ENCODE measurements at places on chromosomes 11 and 22. TPM values are rescaled to one million over a fixed set of nuclear protein-coding genes. Genes with fewer than 3 reads are reported as not detected.
A peak's percentile ranks its signal among the peaks of the same experiment; 100 is the strongest.

- DNase-seq: no peak
Measured at GRCh38 chr22:22219140-22219996, 25.2 kb upstream of the VPREB1 start.

GRCh38 chr11:91828901-91829300 lies 395.7 kb upstream of the FAT3 start:
- DNase-seq: no peak

Gene NPAS4
- not detected for total RNA-seq

GRCh38 chr11:98069861-98070260 lies 950.9 kb upstream of the CNTN5 start:
- DNase-seq: no peak

DNA sequence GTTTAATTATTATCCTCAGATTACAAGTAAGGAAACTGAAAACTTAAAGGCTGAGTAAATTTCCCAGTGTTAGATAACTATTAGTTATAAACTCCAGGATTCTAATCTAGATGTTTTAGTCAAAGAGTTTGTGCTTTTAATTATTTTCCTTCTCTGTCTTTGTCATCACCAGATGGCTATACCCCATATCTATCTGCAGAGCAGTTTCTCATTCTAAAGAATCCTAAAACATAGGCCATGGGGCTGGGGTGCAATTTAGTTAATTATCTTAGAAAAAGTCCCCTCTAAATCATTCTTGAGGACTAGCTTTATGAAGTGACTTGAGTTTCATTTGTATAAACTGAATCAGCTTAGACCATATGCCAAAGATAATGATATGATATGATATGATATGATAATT lies 556.3 kb upstream of the ANO5 start:
- no peak for DNase-seq

- DNase-seq: no peak
Measured at GRCh38 chr11:70298243-70298915, 27.9 kb downstream of the PPFIA1 start.

Gene TRIM66
- total RNA-seq: 5.6 TPM

- DNase-seq: no peak
Measured at GRCh38 chr11:107710301-107710700, 1.6 kb downstream of the SLN start.

Gene CRYBB2
- total RNA-seq: not detected

Gene LGR4
- 1.9 TPM for total RNA-seq

DNA sequence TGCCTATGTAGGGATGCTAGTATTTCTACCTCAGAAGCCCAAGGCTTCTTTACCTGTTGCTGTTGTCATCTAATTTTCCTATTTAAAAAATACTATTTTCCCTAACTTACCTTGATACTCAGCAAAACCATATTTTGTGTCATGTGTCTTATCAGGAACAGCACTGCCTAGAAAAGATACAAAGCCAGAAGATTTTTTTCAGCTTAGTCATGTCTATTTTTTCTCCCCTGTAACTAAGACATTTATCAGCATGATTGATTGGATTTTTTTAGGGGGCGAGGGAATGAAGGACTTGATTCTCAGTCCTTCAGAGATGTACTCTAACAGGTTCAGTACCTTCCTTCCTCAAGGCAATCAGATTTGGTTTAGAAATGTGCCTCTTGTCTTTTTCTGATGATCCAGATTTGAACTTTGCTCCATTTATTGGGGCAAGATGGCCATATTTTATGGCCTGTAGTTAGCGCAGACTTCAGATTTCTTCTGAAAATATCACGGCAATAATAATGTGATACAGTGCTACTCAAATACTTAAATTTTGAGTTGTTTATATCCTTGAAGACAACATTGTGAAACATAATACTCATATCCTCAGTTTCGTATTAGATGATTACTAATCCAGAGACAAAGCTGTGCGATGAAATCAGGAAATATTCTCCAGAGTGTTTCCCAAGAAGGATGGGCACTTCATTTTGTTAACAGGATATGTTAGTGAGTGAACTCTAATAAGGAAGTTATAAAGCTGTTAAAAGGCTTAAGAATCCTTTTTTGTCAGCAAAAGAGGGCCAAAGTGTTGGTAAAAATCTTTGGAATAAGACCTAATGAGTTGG lies 3.8 kb upstream of the PIK3IP1 start:
- DNase-seq: peak; percentile 66

- peak; percentile 97 for DNase-seq
Measured at GRCh38 chr11:57324886-57325734, at the start of gene TNKS1BP1. TSS of gene TNKS1BP1 (minus strand) at chr11:57324952. CDS start at chr11:57321885, 3,067 bp downstream.

- no peak for DNase-seq
Measured at GRCh38 chr11:14248580-14248981, 110.4 kb downstream of the RRAS2 start.

DNA sequence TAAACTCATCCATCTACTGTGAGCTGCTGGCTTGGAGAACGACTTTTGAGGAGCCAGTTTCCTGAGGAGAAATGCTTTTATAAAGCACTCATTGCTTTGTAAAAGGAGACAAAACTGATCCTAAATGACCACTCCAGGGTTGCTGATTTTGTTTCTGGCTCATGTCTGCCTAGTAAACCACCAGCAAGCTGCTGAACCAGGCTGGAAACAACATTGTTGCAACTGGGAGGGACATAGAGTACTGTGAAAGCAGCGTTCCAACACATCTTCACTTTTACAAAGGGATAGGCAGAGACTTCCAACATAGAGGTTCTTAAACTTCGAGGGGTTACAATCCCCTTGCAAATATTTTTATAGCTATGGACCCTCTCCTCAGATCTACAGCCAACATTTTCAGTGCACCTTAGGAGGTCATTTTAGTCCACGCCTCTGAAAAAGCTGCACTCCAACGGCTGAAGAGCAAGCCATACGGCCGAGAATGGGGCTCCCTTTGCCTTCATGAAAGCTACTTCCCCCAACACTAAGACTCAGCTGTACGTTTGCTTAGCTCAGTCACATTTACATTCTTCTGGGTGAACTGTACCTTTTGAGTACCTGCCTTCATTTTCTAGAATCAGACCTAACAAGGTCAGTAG lies 54.7 kb downstream of the PANX1 start:
- no peak for DNase-seq

GRCh38 chr22:23523713-23524112 lies 56.4 kb downstream of the IGLL1 start:
- DNase-seq: no peak

Gene ISX
- total RNA-seq: not detected

DNA sequence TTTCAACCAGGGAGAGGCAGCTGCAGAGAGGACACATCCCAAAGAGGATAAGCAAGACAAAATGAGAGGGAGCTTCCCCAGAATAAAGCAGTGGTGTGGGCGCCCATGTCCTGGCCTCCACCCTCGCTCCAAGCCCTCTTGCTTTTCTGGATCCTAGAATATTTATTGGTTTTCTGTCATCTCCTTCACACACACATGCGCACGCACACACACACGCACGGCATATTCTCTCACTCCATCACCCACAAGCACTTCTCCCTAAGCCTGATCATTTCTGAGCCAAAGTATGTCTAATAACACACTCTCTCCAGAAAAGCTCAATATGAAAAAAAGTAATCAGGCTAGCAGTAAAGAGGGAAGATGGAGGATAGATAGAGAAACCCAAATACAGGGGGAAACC lies 7.6 kb downstream of the IGSF9B start:
- no peak for DNase-seq

Gene BTG4
- total RNA-seq: not detected

DNA sequence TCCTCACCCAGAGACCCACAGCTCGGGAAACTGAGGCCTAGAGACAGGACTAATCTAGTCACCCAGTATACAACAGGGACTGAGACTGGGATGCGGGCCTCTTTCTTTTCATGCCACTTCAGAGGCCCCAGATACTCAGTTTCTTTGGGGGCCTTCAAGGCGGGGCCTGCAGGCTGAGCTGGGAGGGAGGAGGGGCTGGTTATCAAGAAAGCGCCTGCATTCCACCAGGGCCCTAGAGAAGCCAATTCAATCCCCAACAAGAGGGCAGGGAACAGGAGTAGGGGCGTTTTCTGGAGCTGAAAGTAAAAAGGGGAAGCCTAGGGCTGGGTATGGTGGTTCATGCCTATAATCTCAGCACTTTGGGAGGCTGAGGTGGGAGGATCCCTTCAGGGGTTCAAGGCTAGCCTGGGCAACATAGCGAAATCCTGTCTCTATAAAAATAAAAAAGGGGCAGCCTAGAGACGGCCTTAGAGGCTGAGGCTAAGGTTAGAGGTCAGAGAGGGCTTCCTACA lies 1.6 kb downstream of the ATG2A start:
- DNase-seq: no peak

DNA sequence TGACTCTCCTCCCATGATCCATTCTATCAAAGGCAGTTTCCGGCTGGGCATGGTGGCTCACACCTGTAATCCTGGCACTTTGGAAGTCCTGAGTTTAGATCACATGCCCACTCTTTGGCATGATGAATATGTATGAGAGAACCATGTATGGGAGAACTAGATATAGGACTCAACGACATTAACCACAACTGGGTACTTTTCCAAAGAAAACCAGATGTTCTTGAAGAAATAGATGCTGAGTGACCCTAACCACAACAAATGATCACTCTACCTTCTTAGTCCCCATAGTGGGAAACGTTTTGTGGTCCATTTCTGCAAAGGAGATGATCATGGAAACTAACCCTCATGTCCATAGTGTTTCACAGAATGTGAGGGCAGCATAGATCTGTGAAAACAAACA lies 13.6 kb downstream of the FJX1 start:
- DNase-seq: no peak
